ENCODE measurements at places on chromosomes 3 and 15.

GRCh38 chr3:195224980-195225580 lies 45.9 kb downstream of the XXYLT1 start:
- DNase-seq = no peak

- no peak for DNase-seq
Measured at GRCh38 chr15:21270474-21270873, 169.8 kb downstream of the POTEB3 start.

DNA sequence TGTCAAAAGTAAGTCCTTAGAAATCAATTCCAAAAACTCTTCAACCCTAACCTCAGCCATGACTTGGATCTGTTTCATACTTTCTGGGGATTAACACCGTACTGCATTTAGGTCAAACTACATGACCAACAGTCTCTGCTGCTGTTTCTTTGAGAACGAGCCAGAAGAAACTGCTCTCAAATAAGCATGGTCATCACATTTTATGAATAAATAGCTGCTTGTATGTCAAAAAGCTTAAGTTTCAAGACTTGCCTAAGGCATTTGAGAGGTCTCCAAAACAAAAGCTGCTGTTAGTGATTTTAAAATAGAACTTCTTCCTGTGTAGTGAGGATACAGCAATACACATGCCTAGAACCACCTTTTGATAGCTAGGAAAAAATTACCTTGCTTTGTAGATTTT lies 166.3 kb upstream of the CHRM5 start:
- DNase-seq = no peak

DNA sequence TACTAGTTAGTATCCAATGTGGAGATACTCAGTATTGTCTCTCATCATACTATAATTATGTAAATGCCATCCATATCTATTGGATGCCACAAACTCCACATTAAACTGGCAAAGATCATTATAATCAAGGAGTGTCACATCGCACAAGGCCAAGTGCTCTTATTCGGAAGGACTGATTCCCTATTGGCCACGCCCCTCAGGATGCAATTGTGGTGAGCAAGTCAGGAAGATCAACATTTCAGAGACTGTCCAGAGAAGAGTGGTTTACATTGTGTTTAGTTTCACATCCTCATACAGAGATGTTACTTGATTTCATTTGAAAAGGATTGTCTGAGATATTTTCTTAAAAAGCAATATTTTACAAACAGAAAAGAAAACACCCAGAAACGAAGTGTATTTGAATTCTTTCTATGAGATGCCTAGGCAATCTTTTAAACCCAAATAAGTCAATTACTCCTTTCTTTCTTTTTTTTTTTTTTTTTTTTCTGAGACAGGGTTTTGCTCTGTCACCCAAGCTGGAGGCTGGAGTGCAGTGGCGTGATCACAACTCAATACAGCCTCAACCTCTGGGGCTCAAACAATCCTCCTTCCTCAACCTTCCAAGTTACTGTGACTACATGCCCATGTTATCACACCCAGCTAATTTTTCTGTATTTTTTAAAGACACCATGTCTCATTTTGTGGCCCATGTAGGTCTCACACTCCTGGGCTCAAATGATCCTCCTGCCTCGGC lies 369.1 kb downstream of the RBMS3 start:
- DNase-seq = no peak

- no peak for DNase-seq
Measured at GRCh38 chr15:44029003-44029402, 166.1 kb downstream of the FRMD5 start.

- no peak for DNase-seq
Measured at GRCh38 chr3:150074697-150075416, 104.2 kb upstream of the PFN2 start.

DNA sequence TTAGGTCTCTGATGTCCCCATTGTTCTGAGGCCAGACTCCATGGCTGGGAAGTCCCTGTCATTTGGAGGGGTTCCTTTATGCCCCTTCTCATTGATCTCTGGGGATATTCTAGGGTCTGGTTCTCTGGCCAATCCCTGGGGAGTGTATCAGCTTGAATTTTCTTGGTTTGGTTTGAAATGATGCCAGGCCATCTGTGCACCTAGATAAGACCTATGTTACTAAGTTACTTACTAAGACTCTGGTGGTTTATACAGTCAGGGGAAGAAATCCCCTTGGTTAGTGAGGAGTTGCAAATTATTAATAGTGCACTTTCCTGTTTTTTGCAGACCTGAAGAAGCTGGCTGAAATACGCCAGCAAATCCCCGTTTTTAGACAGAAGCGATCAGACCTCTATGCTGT lies 20.3 kb downstream of the NIT2 start:
- DNase-seq = no peak

DNA sequence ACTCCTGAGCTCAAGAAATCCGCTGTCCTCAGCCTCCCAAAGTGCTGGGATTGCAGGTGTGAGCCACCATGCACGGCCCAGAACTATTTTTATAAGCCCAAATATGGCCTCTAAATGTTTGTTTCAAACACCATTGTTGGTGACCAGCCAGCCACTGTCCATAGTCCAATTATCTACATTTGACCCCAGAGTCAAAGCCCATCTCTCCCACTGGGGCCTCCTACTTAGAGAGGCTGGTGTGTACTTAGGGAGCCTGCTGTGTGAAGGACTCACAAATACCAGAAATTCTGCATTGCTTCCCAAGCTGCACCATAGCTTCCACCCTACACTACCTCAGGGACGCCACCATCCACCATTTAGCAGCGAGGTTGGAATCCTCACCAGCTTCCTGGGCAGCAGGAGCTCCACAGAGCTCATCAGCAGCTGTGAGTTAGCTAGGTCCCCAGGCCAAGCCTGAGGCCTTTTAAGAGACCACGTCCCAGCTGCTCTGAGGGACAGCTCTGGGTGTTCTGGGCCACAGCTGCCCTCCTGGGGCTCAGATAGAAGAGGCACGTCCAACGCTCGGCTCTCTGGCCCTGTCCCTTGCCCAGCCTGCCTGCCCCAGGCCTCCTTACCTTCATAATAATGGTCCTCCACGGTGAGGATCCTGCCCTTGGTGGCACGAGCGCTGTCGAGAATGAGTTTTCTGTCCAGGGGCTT lies 29.5 kb downstream of the TKT start:
- DNase-seq = no peak
